Natural killer cell treated with Interleukin-12 subunit alpha and Interleukin-12 subunit beta and Interleukin-15 and Interleukin-18, amount 100 ng/mL, for 72 hours (primary cell): ENCODE measurements at places on chromosomes 5 and 9.

DNA sequence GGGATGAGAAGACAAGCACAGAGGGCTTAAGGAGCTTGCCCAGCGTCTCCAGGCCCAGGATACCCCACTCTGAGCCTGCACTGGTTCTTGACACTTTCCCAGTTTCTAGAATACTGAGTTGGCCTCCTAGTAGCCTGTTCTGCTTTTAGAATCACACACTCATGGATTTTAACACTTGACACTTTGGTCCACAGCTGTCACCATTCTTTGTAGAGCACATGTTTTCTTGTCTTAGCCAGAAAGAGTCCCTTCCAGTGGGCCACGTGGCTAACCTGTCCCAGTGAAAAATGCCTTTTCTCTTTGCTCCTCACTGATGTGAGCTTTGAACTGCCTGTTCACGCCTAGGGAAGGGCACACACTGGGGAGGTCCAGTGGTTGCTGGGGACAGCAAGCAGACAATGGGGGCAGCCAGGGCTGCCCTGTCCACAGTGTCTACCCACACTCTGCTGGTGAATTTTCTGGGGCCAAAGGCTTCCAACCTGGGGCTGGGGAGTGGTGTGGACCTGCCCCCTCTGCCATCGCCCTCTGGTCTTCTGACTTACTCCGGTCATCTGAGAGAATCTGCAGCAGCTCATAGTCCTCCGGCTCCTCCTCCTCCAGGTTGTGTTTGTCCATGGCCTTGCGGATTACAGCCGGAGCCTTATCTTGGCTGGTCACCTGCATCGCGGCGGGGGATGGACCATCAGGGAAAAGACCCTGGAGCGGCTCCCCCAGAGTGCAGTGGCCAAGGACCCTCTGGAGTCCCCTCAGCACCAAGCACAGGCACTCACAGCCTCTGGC, 21.1 kb downstream of the RALGDS start:
- no peak overlapping the region for H3K27ac ChIP-seq
- H3K27me3 ChIP-seq: no peaks in the 10 kb centered on the region
- DNase-seq: peak; percentile 54
- H3K4me3 ChIP-seq: no peak overlapping the region
- no peaks in the 10 kb centered on the region for H3K4me1 ChIP-seq
- peaks cover 11% of the 10 kb centered on the region for H3K36me3 ChIP-seq

DNA sequence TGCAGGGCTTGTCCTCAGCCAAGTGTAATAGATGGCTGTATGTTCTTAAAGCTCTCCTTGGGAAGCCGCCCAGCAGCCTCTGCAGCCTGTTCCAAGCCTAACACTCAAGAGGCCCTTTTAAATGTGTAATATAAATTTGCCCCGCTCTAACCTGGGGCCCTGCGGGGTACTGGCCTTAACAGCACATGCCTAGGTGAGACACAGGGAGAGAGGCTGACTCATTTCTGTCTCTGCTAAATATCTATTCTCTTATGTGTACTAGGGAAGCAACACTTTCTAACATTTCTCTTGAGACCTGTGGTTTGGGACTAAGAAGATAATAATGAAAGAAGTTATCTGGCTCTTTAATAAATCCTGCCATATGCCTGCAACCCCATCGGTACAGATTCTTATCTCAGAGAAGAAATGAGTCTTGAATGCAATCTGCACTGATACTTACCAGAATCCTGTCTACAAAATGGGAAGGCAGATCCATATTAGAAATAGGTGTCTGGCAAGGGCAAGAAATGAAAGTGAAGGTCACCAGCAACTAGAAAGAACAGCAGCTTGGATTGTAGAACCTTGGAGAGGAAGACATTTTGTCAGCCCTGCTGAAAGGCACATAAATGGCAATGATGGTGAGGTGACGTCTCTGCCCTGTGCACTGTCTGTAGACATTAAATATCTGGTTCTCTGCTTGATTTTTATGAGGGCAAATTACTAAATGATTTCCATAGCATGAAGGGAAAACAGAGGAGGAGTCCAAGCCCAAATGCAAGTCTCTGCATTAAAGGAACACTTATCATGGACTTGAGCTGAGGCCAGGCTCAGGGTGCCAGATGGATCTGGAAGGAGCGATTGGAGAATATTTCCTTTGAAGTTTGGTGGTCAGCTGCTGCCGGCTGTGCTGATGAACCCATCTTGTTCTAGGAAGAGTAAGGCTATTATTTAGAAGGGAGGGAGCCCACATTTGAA, 14.5 kb upstream of the TGFBI start:
- peaks cover 50% of the 10 kb centered on the region for H3K27me3 ChIP-seq
- no peaks in the 10 kb centered on the region for H3K36me3 ChIP-seq
- H3K4me1 ChIP-seq: peaks cover 11% of the 10 kb centered on the region
- no peak for DNase-seq

- H3K4me3 ChIP-seq: peak overlapping the region; percentile 77
- peaks cover 30% of the 10 kb centered on the region for H3K4me1 ChIP-seq
Observed at GRCh38 chr9:99720455-99721050, 101.1 kb upstream of the NR4A3 start.

GRCh38 chr5:42600441-42600840, 156.2 kb upstream of the CCDC152 start:
- no peak overlapping the region for H3K27ac ChIP-seq
- H3K27me3 ChIP-seq: peaks cover 20% of the 10 kb centered on the region
- H3K36me3 ChIP-seq: no peaks in the 10 kb centered on the region
- DNase-seq: no peak
- no peak overlapping the region for H3K4me3 ChIP-seq

DNA sequence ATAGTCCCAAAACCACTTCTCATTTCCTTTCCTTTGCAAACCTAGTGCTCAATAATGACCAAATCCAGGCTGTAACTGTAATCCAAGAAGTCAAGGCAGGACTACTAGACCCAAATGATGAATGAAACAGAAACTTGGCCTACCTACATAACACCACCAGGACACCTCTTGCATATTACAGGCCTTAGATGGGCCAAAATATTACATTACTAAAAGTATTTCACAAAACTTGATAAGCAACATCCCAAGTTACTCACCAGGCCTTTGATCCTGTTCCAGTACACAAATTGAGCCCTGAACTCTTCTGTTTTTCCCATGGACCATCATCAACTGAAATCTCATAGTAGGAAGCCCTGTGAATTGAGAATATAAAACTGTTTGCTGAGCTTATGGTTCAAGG, 34.8 kb downstream of the NADK2 start:
- no peaks in the 10 kb centered on the region for H3K4me1 ChIP-seq
- DNase-seq: no peak
- H3K36me3 ChIP-seq: peaks cover 20% of the 10 kb centered on the region
- no peak overlapping the region for H3K27ac ChIP-seq
